GM03348 (cell line): ENCODE measurements at places on chromosomes 11 and 22.

DNA sequence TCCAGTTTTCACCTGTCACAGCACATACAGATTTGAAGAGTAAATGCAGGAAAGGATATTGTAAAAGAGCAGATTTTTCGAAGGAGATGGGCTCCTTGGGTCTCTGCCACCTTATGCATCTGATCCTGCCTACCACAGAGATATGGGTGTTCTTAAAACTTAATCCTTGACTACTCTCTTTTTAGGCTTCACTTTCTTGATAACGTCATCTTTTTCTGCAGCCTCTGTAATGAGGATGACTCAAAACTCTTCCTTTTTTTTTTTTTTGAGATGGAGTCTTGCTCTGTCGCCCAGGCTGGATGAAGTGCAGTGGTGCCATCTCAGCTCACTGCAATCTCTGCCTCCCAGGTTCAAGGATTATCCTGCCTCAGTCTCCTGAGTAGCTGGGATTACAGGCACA lies 7.8 kb downstream of the PRR14L start:
- DNase-seq, result no peak

- no peak for DNase-seq
Measured at GRCh38 chr11:7031471-7031871, 11.2 kb downstream of the NLRP14 start.

- no peak for DNase-seq
Measured at GRCh38 chr11:75189108-75189507, 38.2 kb downstream of the SLCO2B1 start.

DNA sequence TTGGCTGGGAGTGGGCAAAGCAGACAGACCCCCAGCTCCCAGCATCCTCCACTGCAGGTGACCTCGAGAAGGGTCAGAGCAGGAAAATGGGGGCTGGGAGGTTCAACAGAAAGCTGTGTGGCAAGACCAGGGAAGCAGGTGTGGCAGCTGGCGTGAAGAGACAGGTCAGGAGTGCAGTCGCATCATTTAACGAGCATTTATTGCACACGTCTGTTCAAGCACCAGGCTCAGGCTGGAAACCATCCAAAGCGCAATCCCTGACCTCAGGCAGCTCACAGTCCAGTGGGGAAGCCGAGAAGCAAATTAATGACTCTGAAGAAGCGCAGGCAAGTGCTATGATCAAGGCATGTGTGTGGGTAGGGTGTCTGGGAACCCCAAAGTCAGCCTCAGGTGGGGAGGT lies 7.4 kb downstream of the SLC25A45 start:
- DNase-seq, result no peak

DNA sequence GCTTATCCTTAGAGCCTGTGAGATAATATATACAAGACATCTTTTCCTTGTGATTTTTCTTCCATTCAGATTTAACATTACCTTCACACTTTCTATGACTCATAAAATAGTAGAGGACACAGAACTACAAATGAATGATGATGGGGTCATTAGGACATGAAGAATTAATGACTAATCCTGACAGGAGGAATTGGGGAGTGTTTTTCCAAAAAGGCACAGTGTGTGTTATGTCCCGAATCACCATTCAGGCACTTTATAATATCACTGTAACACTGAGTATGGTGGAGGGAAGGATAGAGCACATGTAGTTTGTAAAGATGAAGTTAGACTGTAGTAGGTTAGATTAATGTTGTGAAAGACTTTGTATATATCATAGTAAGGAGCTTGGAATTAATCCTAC lies 391.3 kb downstream of the JRKL start:
- no peak for DNase-seq
